ENCODE measurements at places on chromosomes 7 and 10. TPM values are rescaled to one million over a fixed set of nuclear protein-coding genes. Genes with fewer than 3 reads are reported as not detected.
A peak's percentile ranks its signal among the peaks of the same experiment; 100 is the strongest.

GRCh38 chr7:155870334-155871180 is 58.3 kb upstream of the SHH start:
- no peak overlapping the region for H3K4me3 ChIP-seq
- H3K27me3 ChIP-seq, result no peaks in the 10 kb centered on the region
- H3K36me3 ChIP-seq, result no peaks in the 10 kb centered on the region
- DNase-seq, result no peak
- no peaks in the 10 kb centered on the region for H3K4me1 ChIP-seq

GRCh38 chr10:17023386-17024298 is 106.0 kb downstream of the CUBN start:
- DNase-seq, result no peak
- peak overlapping the region; percentile 56 for H3K27ac ChIP-seq
- no peaks in the 10 kb centered on the region for H3K27me3 ChIP-seq
- no peaks in the 10 kb centered on the region for H3K36me3 ChIP-seq
- H3K4me3 ChIP-seq, result no peak overlapping the region

DNA sequence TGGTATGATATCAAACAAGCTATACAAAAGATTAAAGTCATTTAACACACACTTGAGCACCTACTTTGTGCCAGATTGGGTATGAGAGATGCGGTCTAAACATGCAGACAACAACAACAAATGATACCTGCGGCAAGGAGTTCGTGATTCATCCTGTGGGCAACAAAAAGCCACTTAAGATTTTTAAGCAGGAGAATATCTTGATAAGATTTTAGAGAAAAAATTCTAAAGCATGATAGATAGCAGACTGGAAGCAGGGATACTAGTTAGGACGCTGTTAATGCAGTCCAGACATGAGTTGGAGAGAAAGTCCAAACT is 1.6 kb upstream of the KBTBD2 start:
- H3K4me1 ChIP-seq, result peaks cover 27% of the 10 kb centered on the region
- H3K36me3 ChIP-seq, result no peaks in the 10 kb centered on the region
- DNase-seq, result no peak
- no peak overlapping the region for H3K4me3 ChIP-seq
- H3K27me3 ChIP-seq, result no peaks in the 10 kb centered on the region
- peak overlapping the region; percentile 99 for H3K27ac ChIP-seq

GRCh38 chr10:89367529-89367928 is 10.3 kb upstream of the IFIT1B start:
- no peak overlapping the region for H3K4me3 ChIP-seq
- no peaks in the 10 kb centered on the region for H3K36me3 ChIP-seq
- peaks cover 4% of the 10 kb centered on the region for H3K4me1 ChIP-seq
- H3K27me3 ChIP-seq, result no peaks in the 10 kb centered on the region
- H3K27ac ChIP-seq, result no peak overlapping the region

DNA sequence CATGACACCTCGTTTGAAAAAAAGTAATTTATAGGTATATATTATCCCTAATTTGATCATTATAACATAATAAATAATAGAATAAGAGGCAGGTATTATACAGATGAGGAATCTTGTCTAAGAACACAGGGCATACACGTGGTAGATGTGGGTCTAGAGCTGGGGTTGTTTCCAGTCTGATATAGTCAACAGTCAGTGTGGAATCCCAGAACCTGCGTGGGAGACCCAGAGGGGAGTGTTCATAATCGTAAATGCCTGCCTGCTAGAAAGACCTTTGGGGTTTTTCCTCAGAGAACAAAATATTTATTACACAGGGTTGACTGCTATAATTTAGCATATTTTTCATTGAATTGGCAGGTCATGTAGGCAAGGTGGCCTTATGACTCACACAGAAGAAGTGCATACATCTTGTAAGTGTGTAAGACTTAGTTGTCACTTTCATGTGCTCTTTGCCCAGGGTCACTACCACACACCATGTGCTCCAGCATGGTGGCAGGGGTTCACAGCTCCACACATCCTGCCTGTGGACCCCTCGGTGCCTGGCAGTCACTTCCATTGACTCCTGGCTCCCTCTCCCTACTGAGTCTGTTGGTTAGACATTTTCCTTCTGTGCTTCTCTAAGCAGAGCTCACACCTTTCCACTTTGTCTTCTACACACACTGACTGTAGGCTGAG is 94.9 kb upstream of the IKZF1 start:
- no peak overlapping the region for H3K27ac ChIP-seq
- H3K27me3 ChIP-seq, result no peaks in the 10 kb centered on the region
- H3K4me3 ChIP-seq, result no peak overlapping the region
- H3K4me1 ChIP-seq, result no peaks in the 10 kb centered on the region

- DNase-seq, result no peak
- H3K27me3 ChIP-seq, result no peaks in the 10 kb centered on the region
- no peaks in the 10 kb centered on the region for H3K36me3 ChIP-seq
These were observed 306.3 kb downstream of the FZD1 start for GRCh38 chr7:91570560-91570959.

DNA sequence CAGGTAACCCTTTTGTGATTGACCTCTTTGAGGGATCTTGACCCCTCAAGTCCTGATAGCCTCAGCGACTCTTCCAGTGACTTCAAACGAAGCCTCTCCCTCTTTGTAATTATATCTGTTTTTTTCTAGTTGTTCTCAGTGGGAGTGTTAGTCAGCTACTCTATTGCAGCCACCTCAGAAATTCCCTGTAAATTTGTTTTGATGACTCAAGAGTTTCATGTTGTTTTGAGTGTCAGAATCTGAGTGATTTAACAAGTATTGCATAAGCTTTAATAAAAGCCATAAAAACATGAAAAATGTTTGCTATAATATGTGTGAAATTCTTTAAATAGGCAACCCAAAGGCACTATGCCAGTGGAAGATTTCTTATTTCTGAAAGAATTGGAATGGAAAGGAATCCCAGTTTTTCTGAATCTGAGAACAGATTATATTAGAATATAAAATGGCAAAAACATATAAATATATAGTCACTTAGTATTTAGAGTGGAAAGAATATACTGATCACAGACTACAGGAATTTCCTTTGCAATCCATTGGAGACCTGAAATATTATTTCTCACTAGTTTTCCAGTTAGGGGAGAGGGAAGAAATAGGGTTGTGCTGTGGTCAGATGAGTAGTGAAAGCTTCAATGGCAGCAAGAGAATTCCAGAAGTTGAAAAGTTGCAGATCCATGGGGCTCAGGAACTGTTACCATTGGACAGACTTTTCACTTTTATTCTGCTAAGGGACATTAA is 94.4 kb upstream of the SEMA3C start:
- no peak for DNase-seq
- H3K27ac ChIP-seq, result peak overlapping the region; percentile 47
- H3K4me3 ChIP-seq, result no peak overlapping the region
- no peaks in the 10 kb centered on the region for H3K36me3 ChIP-seq
- H3K4me1 ChIP-seq, result peaks cover 19% of the 10 kb centered on the region

DNA sequence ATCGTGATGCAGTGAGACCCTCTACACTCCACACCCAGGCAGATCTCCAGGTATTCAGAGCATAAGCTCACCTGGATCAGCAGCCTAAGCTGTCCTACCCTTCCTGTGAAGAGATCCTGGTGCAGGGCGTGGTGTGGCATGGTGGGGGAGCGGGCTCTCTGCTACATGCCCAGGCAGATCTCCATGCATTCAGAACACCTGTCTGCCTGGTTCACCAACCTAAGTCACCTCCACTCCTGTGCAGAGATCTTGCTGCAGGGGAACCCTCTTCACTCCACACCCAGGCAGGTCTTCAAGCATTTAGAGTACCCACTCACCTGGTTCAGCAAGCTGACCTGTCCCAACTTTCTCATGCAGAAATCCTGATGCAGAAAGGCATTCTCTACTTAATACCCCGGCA is 394.4 kb upstream of the SEMA3A start:
- no peaks in the 10 kb centered on the region for H3K27me3 ChIP-seq
- no peak overlapping the region for H3K27ac ChIP-seq
- no peaks in the 10 kb centered on the region for H3K36me3 ChIP-seq
- no peaks in the 10 kb centered on the region for H3K4me1 ChIP-seq

GRCh38 chr10:69996611-69997010 is 56.0 kb upstream of the MACROH2A2 start:
- no peak overlapping the region for H3K4me3 ChIP-seq
- no peaks in the 10 kb centered on the region for H3K27me3 ChIP-seq
- H3K4me1 ChIP-seq, result no peaks in the 10 kb centered on the region
- no peak overlapping the region for H3K27ac ChIP-seq
- no peak for DNase-seq

- H3K27me3 ChIP-seq, result no peaks in the 10 kb centered on the region
- no peak overlapping the region for H3K27ac ChIP-seq
- peaks cover 21% of the 10 kb centered on the region for H3K4me1 ChIP-seq
- H3K36me3 ChIP-seq, result no peaks in the 10 kb centered on the region
These were observed 25.5 kb downstream of the SHOC2 start for GRCh38 chr10:110944792-110945396.

DNA sequence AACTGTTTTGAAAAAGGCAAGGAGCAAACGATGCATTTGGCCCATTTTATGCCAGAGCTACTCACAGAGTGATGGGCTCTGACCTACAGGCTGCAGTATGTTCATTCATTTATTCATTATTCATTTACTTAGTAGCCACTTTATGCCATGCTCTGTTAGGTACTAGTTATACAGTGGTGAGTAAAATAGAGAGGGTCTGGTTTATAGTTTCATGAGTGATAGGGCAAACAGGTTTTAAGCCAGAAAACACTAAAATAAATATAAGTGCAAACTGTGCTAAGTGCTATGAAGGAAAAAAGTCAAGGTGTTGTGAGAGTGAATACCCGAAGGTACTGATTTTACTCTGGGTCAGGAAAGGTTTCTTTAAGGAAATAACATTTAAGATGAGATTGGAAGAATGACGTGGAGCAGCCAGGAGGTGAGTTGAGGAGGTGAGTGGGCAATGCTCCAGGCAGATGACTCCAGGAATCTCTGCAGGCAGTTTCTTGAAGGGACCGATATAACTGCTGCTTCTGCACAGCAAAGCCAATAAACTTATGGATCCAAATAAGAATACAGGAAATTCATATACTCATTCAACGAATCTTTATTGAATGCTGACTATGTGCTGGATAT is 56.9 kb upstream of the FAM133B start:
- H3K36me3 ChIP-seq, result no peaks in the 10 kb centered on the region
- H3K4me1 ChIP-seq, result peaks cover 44% of the 10 kb centered on the region
- DNase-seq, result no peak
- no peak overlapping the region for H3K4me3 ChIP-seq
- no peak overlapping the region for H3K27ac ChIP-seq

GRCh38 chr10:86058964-86059363 is 307.6 kb downstream of the GRID1 start:
- no peaks in the 10 kb centered on the region for H3K27me3 ChIP-seq

GRCh38 chr7:39644170-39644569 is 20.8 kb downstream of the RALA start:
- no peak overlapping the region for H3K27ac ChIP-seq
- H3K36me3 ChIP-seq, result no peaks in the 10 kb centered on the region
- no peak for DNase-seq
- H3K4me1 ChIP-seq, result peaks cover 34% of the 10 kb centered on the region
- H3K27me3 ChIP-seq, result no peaks in the 10 kb centered on the region

DNA sequence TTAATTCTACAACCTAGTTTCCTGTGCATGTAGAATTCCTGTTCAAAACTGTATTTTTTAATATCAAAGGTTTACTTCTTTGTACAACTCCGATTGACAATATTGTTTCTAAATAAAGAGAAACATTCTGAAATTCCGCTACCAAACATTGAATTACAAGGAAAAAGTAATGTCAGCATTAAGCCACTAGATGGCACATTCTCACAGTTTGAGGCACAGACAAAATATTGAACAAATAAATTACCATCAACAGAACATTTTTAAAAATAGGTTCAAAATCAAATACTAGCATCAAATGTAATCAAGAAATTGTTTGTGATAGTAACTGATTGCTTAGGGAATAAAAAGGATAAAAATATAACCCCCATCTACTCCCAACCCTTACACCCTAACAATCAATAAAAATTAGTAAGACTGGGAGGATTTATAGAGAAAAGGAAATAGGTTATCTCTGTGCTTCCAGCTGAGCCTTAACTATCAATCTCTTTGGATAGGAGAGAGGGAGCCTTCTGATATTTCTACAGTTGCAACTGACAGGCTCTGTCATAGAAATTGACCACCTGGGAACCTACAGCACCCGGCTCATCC is 86.6 kb upstream of the C7orf33 start:
- H3K27ac ChIP-seq, result no peak overlapping the region
- H3K4me3 ChIP-seq, result no peak overlapping the region
- H3K36me3 ChIP-seq, result no peaks in the 10 kb centered on the region
- H3K4me1 ChIP-seq, result no peaks in the 10 kb centered on the region

GRCh38 chr7:46810986-46811385 is 770.9 kb downstream of the TNS3 start:
- no peaks in the 10 kb centered on the region for H3K36me3 ChIP-seq
- no peaks in the 10 kb centered on the region for H3K27me3 ChIP-seq
- DNase-seq, result no peak
- H3K4me3 ChIP-seq, result no peak overlapping the region
- no peaks in the 10 kb centered on the region for H3K4me1 ChIP-seq

DNA sequence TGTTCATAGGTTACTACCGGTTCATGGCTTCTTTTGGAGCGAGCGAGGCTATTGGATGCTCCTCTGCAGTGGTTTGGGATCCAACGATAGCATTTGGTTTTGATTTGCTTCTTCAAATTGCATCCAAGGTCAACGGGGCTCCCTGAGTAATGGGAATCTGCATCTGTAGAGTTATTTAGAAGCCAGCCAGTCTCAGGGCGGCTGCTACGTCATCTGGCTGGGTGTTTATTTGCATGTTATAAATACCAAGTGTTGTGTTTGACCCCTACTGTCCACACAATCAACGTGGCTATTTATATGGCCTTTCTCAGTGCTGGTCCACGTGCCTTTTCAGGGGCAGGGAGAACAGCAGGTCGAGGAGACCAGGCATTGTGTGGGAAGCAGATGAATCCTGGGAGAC is 137.7 kb downstream of the PRPF18 start:
- DNase-seq, result no peak
- no peaks in the 10 kb centered on the region for H3K36me3 ChIP-seq
- no peak overlapping the region for H3K27ac ChIP-seq
- H3K4me3 ChIP-seq, result no peak overlapping the region
- no peaks in the 10 kb centered on the region for H3K27me3 ChIP-seq

- no peak for DNase-seq
- H3K27ac ChIP-seq, result no peak overlapping the region
- H3K4me3 ChIP-seq, result no peak overlapping the region
- H3K36me3 ChIP-seq, result no peaks in the 10 kb centered on the region
These were observed 12.1 kb downstream of the KCNH2 start for GRCh38 chr7:150966002-150966401.

- no peaks in the 10 kb centered on the region for H3K4me1 ChIP-seq
- H3K36me3 ChIP-seq, result no peaks in the 10 kb centered on the region
- no peak for DNase-seq
- no peaks in the 10 kb centered on the region for H3K27me3 ChIP-seq
- H3K4me3 ChIP-seq, result no peak overlapping the region
- no peak overlapping the region for H3K27ac ChIP-seq
These were observed 81.4 kb upstream of the PODXL start for GRCh38 chr7:131637859-131638258.

The C10orf62 gene
- not detected for total RNA-seq

The A1CF gene
- not detected for total RNA-seq

The HSPA12A gene
- 28.7 TPM for total RNA-seq

The NME8 gene
- total RNA-seq, result not detected

The C10orf67 gene
- total RNA-seq, result not detected

The GJC3 gene
- total RNA-seq, result not detected

The ITIH5 gene
- total RNA-seq, result 20.4 TPM

The ELFN1 gene
- total RNA-seq, result 2.2 TPM

The SFTPA1 gene
- total RNA-seq, result 2.9 TPM

The ASB10 gene
- total RNA-seq, result not detected

All from vagina (tissue), 2 donors.